ENCODE measurements at places on chromosomes 6 and 20.
A peak's percentile ranks its signal among the peaks of the same experiment; 100 is the strongest.

- no peak for DNase-seq
These were observed 43.6 kb upstream of the IYD start for GRCh38 chr6:150325066-150325772.

- DNase-seq = peak; percentile 45
These were observed 33.9 kb downstream of the SLC17A4 start for GRCh38 chr6:25788305-25788922.

DNA sequence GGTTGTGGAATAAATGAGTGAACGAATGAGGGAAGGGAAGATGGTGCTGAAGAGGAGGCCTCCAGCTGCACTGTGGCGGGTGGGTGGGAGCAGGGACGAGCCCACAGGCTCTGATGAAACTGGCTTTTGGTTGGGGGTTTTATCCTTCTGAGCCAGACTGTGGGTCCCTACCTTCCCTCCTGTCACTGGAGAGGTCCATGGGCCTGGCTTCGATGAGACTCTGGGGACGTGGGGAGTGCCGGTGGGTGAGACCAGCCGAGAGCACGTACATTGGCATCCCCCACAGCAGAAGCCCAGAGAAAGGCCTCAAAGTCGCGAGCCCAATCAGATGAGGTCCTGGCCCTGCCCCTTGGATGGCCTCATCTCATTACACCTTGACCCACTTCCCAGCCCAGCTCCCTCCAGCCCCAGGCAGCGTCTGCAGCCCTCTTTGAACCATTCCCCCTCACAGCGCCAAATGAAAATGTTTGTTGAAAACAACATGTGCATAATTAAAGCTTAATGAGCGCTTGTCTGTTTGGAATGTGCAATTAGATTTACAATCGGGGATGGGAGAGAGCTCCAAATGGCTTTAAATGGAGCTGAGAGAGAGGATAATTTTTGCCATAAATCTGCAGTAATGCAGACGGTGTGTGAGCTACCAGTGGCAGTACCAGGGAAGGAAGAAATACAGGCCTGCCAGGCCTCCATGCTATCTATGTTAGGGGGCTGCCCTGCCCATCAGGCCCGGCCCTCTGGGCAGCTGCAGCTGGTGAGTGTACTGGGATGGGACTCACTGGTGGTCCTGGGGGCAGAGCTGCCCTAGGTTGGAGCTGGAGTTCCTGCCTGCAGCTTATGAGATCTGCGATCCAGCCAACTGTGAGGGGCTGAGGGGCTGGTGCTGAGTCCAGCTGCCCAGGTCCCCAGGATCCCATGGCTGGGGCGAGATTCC, 47.2 kb downstream of the TOX2 start:
- DNase-seq = no peak

GRCh38 chr6:112245511-112246203, 8.7 kb downstream of the LAMA4 start:
- DNase-seq = no peak

- DNase-seq = no peak
These were observed 63.2 kb downstream of the RAB44 start for GRCh38 chr6:36760685-36761435.

GRCh38 chr6:84019842-84020211, 13.7 kb upstream of the MRAP2 start:
- no peak for DNase-seq

GRCh38 chr6:1298768-1299167, 13.1 kb upstream of the FOXQ1 start:
- no peak for DNase-seq

GRCh38 chr6:32885698-32886286, 31.8 kb downstream of the PSMB9 start:
- DNase-seq = peak; percentile 72

GRCh38 chr6:107546691-107547450, 57.0 kb downstream of the SOBP start:
- DNase-seq = no peak

DNA sequence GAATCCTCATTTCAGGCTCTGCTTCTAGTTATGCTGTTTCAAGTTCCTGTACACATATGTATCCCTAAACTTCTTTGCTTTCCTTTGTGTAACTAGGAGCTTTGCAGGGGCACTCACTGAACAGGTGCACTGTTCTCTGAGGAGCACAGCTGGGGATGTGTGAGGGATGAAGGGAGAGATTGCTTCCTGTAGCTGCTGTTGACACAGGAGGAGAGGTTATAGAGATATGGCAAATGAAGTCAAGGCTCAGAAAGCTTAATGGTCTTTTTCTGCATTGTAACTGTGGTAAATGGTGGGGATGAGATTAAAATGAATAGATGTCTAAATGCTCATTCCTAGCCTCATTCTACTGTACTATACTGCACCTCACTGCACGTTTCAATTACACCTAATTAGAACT, 454.3 kb downstream of the BTBD3 start:
- DNase-seq = no peak

- no peak for DNase-seq
These were observed 79.6 kb downstream of the CDK19 start for GRCh38 chr6:110735666-110736065.

- peak; percentile 56 for DNase-seq
These were observed 550.5 kb upstream of the MARCKS start for GRCh38 chr6:113306552-113307145.

DNA sequence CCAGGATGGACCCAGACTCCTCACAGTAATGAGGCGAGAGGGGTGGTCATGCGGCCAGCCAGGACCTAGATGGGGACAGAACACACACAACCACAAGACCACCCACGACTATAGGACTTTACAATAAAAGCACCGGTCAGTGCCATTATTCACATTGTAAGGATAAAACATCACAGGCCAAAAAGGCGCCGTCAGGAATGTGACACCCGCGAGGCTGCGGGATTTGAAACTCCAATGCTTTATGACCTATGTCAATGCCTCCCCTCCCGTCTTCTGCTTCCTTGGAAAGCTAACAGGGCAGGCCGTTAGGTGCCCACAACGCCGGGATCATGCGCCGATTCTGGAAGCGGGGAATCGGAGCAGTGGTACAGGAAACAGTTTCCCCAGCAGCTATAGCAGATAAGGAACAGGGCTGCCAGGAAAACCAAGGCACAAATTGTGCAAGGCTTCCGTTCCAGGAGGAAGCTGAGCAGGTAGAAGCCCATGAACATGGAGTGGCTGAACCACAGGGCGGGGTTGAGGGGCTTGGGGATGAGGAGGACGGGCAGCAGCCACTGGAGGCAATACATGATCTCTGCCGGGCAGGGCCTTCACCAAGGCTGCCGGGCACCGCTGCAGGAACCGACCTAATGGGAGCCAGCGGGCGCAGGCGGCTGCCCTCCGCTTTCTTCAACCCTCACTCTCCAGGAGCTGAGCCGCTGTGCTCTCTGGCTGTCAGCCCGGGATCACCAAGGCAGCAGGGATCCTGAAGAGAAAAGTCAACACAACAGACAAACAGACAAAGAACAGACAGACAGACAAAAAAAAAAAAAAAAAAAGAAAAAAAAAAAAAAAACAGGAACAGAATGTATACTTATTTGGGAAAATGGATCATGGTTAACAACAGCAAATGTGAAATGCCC, 2.2 kb upstream of the NNAT start:
- no peak for DNase-seq

GRCh38 chr6:98812220-98812619, 22.2 kb upstream of the POU3F2 start:
- DNase-seq = no peak

GRCh38 chr6:25369036-25369432, 89.9 kb downstream of the CARMIL1 start:
- DNase-seq = no peak

DNA sequence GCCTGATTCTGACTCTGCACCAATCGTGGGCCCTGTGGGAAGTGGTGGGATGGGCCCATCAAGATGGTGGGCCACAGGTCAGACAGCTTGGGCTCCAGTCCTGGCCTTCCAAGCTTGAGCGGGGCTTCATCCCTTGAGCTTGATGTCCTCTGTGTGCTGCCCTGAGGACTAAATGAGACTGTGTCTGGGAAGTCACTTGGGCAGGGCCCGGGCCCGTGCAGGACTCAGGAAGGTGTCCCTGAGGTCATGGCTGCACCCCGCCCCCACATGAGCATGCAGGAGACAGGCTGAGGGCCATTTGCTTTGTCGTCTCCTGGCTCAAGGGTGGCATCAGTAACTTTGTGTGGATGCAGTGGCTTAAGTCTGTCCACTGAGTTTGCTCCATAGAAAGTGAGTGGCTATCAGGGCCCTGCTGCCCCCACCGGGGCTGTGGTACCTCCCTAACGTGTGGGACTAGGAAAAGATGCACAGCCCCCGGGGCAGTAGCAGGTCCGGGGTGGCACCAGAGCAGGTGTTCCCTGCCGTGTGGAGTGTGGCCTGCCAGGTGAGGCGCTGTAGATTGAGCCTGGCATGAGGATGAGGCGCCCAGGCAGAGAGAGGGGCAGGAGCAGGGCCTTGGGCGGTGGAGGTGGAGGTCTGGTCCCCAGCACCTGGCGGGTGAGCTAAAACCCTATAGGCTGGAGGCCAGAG, 298.6 kb downstream of the TAF4 start:
- no peak for DNase-seq

GRCh38 chr20:4950841-4951240, 50.5 kb downstream of the SLC23A2 start:
- no peak for DNase-seq

- no peak for DNase-seq
These were observed 454.6 kb upstream of the KHDRBS2 start for GRCh38 chr6:62740596-62740995.

DNA sequence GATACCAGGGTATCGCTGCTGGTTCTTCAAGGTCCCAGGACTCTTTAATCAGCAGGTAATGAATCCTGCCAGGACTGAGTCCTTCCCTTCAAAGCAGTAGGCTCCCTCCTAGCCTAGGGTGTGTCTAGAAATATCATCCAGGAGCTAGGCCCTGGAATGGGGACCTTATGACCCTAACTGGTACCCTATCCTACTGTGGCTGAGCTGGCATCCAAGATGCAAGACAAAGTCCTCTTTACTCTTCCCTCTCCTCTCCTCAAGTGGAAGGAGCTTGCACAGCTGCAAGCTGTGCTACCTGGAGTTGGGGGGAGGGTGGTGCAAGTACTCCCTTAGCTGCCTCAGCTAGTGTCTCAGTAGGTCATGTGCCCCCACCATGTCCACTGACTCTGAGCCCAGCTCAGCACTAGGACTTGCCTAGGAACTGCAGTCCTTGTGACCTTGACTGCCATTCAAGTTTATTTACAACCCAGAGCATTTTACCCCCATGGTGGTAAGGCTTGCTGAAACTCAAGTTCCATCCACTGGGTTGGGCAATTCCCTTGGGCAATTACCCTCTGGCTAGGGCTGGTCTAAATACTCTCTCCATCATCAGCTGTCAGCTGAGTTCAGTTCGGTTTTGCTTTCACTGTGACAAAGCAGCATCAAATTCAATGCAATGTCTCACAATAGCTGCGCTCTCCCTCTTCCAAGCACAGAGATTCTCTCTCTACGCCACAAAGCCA, 48.4 kb upstream of the TOP1 start:
- no peak for DNase-seq

- no peak for DNase-seq
These were observed 137.6 kb downstream of the RNGTT start for GRCh38 chr6:88825856-88826255.

DNA sequence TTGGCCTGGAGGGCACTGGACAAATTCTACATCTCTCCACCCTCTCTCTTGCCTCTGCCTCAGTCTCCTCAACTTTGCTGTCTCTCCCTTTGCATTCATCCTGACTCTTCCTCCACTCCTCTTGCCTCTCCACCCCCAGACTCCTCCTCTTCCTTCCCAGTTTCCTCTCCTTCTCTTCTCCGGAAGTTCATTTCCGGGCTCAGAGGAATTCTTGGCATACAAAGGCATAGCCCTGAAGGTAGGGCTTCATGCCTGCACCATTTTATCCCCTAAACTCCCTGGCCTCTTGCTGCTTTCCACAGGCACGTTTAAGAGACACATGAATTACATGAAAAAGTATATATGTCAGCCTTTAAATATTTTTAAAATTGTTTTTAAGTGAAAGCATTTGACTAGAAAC, 10.6 kb downstream of the BFSP1 start:
- DNase-seq = no peak

DNA sequence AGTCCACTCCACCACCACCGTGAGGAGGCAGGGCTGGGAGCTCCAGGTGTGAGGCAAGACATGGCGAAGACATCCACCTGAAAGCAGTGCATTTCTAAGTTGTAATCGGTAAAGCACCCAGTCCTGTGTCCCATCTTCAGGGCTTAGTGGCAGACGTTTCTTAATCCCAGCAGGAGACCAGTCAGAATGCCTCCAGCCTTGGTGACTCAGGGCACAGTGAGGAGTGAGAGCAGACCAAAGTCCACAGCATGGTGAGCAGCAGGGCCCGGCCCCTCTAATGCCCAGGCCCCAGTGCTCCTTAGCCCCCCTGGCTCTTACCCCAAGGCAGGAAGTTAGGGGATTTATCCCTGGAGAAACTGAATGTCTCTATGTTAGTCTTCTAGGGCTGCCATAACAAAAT, 183.9 kb downstream of the SYNDIG1 start:
- DNase-seq = no peak
